ENCODE measurements at places on chromosomes 6 and 20. TPM values are rescaled to one million over a fixed set of nuclear protein-coding genes. Genes with fewer than 3 reads are reported as not detected.

STMN3 gene
- 107 TPM for total RNA-seq

SYNCRIP gene
- 110 TPM for total RNA-seq

POU3F2 gene
- total RNA-seq, result 162 TPM

FBXO9 gene
- 51.0 TPM for total RNA-seq

SPATS1 gene
- not detected for total RNA-seq

EMILIN3 gene
- 3.1 TPM for total RNA-seq

RGS17 gene
- total RNA-seq, result 82.6 TPM
